ENCODE measurements at places on chromosomes 5 and 9.
A peak's percentile ranks its signal among the peaks of the same experiment; 100 is the strongest.

- DNase-seq = peak; percentile 16
These were observed 250.5 kb downstream of the NR2F1-AS1 start for GRCh38 chr5:93330506-93330905.

DNA sequence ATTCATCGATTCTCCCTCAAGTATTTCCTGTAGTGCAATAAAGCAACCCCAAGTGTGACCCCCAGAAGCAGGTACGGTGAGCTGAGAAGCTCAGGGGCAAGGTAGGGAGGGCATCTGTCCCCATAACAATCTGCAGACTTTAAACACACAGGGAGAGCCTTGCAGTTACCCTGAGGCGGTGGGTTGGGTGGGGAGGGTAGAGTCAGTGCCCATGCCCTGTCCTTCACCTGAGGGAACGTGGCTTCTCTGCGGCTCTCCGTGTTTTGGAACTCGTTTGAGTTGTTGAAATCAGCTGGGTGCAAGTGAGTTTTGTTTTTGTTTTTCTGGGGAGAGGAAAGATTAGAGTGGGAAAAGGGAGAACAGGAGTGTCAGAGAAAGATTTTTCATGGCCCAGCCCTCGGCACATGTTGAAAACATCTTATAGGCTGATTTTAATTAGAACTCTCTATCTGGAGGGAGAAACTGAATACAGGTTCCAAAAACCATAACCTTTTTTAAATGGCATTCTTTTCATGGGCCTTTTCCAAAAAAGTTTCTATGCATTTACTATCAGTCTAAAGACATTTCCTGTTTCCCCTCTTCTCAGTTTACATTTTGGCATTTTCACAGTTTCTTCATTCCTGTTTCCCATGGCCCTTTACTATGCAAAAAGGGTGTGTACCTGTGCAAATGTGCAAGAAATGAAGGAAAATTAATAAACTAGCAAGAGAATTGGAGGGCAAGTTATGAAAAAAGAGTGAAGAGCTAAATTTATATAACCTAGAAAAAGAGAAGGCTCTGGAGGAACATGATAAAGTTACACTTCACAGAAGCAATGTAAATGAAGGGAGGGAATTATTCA, 266.5 kb upstream of the VLDLR start:
- DNase-seq = no peak

DNA sequence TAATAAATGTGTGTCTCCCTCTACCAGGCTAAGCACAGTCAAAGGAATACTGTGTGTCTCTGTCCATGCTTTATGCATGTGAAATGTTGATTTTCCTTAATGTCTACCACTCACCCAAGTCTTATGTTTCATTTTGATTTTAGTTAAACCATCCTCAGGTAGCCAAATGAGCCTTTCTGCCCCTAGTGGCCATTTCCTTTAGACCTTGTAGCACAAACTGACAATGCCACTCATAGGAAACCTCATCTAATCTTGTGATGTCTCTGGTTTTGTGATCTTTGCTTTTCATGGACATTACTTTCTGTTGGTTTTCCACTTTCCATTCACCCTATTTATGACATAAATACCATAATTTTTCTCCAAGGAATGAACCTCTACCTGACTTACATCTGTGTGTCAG, 820.8 kb downstream of the MAT2B start:
- DNase-seq = no peak

- no peak for DNase-seq
These were observed 84.5 kb downstream of the ERMP1 start for GRCh38 chr9:5748438-5748837.

DNA sequence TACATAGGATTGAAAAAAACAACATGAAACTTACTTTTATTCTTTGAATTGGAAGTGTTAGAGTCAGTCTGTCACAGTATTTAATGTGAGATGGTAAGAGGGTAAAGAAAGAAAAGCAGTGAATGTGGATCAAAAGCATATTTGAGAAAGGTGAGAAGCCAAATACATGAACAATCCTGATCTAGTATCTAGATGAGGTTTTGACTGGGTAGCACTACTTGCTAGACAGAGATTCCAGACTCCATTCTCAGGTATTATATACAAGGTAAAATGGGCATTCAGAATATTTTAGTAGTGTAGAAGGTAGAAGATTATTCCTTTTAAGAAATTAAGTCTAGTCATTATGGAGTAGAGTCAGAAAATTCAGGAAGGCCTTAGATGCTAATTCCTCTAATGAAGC, 62.2 kb downstream of the SLC38A9 start:
- no peak for DNase-seq

Data from foreskin fibroblast (primary cell).